OCI-LY7 (cell line): ENCODE measurements at places on chromosomes 12 and 14. TPM values are rescaled to one million over a fixed set of nuclear protein-coding genes. Genes with fewer than 3 reads are reported as not detected.
A peak's percentile ranks its signal among the peaks of the same experiment; 100 is the strongest.

- peak; percentile 89 for DNase-seq
Measured at GRCh38 chr12:48924617-48925303, 532 bp downstream of the FKBP11 start.

GRCh38 chr12:23884909-23885308 lies 64.6 kb downstream of the SOX5 start:
- no peak for DNase-seq

GRCh38 chr14:72612041-72612440 lies 281.9 kb downstream of the DPF3 start:
- DNase-seq = no peak

DNA sequence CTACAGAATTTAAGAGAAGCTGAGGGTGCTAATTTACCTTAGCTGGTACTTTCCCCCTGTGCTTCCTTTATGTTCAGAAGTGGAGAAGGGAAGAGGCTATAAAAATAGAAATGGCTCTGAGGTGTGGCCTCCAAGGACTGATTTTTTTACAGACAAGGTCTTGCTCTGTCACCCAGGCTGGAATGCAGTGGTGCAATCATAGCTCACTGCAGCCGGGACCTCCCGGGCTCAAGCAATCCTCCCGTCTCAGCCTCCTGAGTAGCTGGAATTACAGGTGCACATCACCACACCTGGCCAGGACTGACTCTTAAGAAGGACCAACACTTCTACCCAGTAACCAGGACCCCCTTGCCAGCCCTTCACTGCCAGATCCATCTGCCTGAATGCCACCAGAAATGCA lies 23.9 kb upstream of the NAP1L1 start:
- DNase-seq = no peak

- no peak for DNase-seq
Measured at GRCh38 chr12:59066445-59066844, 146.1 kb upstream of the LRIG3 start.

The BRF1 gene
- total RNA-seq = 26.4 and 27.0 TPM in 2 replicates

The ZNF10 gene
- total RNA-seq = 7.1 and 10.1 TPM in 2 replicates

The KRT1 gene
- total RNA-seq = not detected in 2 replicates
